RCC 7860 (cell line): ENCODE measurements at places on chromosomes 5 and 9.

- DNase-seq: peak; percentile 10
These were observed 22.8 kb upstream of the FOXB2 start for GRCh38 chr9:76996700-76997099.

DNA sequence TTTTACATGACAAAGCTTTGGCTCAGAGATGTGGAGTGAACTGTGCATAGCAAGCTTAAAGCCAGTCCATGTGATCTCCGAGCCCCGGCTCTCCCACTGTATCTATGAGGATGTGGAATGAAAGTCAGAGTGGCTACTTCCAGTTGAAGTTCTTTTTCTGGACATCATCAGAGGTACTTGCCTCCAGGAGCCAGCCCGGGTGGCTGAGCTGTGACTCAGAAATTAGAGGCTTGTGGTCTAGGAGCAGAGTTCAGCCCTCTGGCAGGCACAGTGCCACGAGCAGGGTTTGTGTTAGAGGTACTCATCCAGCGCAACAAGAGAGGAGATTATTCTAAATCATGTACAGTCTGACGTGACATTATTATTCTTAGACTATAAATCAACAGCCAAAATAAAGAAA is 322.5 kb downstream of the CDK5RAP2 start:
- DNase-seq: peak; percentile 12

- DNase-seq: no peak
These were observed 45.7 kb upstream of the HAND1 start for GRCh38 chr5:154523709-154524108.

- DNase-seq: no peak
These were observed 50.8 kb upstream of the GLRX start for GRCh38 chr5:95873351-95873750.

DNA sequence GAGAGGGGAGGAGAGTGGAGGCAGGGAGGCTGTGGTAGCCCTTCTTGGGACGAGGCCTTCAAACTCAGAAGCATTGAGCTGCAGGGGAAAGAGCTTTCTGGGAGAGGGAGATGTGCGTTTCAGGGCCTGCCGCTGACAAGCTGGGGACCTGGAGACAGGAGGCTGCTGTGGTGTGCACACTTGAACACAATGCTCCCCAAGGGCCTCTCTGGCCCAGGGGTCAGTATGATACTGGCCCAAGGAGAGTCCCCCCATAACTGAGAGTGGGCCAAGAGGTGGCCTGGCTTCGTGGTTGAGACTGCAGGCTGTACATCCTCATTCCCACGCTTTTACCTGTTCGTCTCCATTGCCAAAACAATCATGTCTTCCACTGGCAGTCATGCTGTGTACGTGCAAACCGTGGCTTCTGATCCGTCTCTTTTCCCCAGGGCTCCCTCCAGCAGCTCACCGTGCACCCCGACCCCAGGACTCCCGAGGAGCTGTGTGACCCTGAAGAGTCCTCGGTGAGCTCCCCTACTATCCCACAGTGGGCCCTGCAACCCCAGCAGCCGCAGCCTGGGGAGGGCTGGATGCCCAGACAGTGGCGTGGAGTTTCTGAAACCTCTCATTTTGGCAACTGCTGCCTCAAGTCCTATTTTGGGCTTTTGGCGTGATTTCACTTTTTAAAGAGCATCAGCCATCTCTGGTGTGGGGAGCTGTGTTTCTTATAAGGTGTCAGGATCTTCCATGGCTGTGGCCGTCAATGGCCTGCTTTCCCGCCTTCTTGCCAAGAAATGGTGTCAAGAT is 43.4 kb downstream of the COL15A1 start:
- no peak for DNase-seq

- DNase-seq: no peak
These were observed 40.3 kb upstream of the CLK4 start for GRCh38 chr5:178667101-178667500.

DNA sequence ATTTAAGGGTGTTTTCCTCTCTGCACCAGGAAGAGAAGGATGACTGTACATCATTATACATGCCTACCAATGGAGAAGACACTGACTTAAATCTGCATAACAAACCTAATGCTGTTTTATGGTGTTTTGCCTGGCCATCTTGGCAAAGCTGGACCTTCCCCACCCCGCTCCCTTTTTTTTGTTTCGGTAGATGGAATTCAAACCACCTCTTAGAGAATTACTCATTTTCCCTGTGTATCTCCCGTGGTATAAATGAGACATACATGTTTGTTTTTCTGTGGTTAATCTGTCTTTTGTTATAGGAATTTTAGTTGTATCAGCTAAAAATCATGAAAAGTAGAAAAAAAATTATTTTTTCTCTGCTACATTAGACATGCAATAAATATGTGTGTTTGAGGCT is 28.8 kb downstream of the IL12B start:
- DNase-seq: no peak

GRCh38 chr9:132199056-132199455 is 37.2 kb downstream of the NTNG2 start:
- DNase-seq: no peak

GRCh38 chr5:36168737-36169136 is 16.8 kb downstream of the SKP2 start:
- DNase-seq: no peak

DNA sequence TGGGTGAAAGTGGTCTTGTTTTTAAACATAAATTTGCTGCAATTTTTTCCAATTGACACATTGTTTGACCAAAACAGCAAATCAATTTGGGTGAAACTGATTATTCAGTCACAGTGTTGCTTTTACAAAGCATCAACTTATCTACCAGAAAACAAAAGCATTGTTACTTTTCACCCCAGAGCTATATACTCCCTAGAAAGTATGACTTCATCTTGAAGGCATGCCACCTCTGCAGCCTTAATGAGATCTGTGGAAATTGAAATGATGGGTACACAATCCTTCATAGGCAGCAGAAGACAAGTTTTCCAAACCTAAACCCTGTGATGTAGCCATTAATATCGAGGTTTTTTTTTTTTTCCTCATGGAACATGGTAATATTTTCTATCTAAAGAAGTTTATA is 615.9 kb downstream of the CHSY3 start:
- peak; percentile 32 for DNase-seq

DNA sequence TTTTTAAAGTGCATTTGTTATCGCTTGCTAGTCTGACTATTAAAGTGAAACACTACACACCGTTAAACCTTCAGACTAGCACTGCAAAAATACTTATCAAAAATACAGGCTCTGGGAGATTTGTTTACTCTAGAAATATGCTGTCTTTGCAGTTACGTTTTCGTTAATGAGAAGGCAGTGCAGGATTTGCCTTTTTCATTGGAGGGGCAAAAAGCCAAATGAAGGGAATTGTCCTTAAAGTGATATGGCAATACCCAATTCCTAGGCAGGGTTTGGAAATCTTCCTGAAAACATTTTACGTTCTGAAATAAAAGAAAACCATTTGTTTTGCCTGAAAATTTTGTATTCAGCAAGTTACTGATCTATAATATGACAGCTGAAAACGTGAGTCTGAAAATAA is 1800.2 kb downstream of the MAT2B start:
- DNase-seq: no peak

DNA sequence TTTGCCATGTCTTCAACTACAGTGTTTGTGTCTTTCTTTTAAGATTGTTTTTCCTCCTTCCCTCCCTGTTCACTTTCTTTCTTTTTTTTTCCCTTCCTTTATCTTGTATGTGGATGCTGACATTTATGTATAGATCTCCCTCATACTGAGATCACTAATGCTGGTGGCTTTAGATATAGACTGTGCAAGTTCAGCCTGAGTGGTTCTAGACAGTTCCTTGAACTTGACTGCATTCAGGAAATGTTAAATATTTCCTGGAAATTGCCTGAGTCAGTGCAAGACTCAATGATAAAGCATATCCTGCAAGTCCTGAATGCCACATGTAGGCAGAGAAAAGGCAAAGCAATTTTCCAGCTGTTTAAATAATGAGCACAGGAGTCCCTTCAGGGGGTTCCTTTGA is 182.5 kb upstream of the NR3C1 start:
- DNase-seq: peak; percentile 32

DNA sequence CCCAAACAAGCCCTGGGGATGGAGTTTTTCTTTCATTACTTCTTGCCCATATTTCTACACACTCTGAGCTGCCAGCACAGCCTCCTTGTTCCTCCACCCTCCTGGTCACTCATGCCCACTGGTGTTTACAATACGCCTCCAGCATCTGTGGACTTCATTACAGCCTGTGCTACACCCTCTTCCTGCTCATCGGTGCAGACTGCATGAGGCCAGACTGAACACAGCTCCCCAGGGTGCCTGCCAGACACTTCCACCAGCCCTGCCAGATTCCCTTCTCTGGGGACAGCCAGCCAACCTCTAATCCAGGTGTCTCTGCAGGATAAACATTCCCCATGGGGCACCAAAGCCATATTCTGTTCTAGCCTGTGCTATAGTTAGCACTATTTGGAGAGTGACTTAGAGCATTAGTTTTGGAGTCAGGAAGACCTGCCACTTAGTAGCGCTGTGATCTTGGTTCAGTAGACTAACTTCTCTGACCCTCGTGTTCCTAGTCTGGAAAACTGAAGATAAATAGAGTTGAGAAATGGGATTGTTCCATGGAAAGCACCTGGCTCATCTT is 163.8 kb upstream of the KLF4 start:
- no peak for DNase-seq

GRCh38 chr5:13780081-13780480 is 164.4 kb downstream of the DNAH5 start:
- DNase-seq: no peak

- DNase-seq: no peak
These were observed 13.4 kb downstream of the RGS7BP start for GRCh38 chr5:64519263-64519662.

DNA sequence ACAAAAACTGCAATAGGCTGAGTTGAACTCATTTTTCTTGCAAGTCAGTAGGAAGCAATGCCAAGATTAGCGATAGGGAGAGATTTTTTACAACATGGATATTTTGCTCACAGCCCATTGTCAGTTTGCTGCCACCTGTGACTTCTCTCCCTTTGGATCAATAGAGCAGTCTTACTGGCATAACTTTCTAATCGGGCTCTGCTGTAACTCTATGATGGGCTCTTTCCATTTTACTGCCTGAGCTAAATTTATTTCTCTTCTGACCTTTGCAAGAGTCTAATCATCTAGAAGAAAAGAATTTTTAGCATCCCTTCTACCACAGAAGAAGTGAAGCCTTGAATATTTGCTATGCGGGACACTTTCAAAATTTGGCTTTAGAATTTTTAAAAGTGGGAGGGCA is 53.6 kb upstream of the SGCD start:
- no peak for DNase-seq

DNA sequence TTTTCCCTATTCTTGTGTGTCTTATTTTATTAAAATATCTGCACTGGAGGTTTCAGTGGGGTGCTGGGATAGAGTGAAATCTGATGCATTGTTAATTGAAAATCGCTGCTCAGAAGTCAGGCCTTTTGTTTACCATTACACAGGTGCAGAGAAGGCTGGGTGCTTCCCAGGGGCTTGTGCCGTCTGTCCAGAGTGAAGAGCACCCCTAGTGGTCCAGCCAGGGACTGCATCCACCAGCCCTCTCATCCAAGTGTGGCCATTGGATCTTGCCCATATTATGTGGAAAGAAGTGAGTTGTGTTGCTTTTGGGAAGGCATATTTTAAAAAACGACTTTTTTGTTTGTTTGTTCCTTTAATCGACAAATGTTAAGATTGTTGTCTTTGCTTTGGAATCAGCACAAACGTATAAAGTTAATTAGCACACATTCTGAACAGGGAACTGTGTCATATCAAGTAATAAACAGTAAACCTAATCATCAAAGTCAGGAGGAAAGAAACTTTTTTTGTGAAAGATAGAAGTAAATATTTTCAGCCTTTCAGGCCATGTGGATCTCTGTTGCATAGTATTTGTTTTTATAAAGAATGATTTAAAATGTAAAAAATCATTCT is 315.6 kb downstream of the MTRR start:
- DNase-seq: no peak

GRCh38 chr9:22206833-22207232 is 197.7 kb upstream of the CDKN2B start:
- DNase-seq: no peak

GRCh38 chr5:43421450-43422133 is 9.4 kb upstream of the CCL28 start:
- DNase-seq: peak; percentile 52

DNA sequence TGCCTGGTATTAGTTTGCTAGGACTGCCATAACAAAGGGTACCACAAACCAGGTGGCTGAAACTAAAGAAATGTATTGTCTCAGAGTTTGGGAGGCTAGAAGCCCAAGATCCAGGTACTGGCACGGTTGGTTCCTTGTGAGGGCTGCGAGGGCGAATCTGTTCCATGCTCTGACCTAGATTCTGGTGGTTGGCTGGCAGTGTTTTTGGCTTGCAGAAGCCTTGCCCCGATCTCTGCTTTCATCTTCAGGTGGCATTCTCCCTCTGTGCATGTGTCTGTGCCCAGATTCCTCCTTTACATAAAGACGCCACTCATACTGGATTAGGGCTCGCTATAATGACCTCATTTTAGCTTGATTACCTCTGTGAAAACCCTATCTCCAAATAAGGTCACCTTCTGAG is 36.7 kb downstream of the RAI14 start:
- no peak for DNase-seq

GRCh38 chr5:171450423-171451331 is 31.2 kb downstream of the FGF18 start:
- DNase-seq: peak; percentile 21

DNA sequence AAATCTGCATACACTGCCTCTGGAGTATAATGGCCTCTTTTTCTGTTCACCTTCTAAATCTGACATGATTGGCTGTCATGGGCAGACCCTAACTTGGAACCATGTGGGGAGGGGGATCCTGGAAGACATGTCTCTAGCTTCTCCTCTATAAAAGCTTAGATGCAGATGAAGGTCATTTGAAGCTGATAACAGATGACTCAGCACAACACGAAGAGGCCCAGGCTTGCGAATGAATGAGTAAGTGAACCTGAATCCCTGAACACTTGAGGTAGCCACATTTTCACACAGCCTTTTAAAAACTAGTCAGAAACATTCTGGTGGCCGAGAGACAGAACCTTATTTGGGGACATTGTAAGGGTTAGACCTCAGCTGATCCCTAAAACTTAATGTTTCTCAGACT is 282.6 kb downstream of the ELAVL2 start:
- DNase-seq: peak; percentile 11

DNA sequence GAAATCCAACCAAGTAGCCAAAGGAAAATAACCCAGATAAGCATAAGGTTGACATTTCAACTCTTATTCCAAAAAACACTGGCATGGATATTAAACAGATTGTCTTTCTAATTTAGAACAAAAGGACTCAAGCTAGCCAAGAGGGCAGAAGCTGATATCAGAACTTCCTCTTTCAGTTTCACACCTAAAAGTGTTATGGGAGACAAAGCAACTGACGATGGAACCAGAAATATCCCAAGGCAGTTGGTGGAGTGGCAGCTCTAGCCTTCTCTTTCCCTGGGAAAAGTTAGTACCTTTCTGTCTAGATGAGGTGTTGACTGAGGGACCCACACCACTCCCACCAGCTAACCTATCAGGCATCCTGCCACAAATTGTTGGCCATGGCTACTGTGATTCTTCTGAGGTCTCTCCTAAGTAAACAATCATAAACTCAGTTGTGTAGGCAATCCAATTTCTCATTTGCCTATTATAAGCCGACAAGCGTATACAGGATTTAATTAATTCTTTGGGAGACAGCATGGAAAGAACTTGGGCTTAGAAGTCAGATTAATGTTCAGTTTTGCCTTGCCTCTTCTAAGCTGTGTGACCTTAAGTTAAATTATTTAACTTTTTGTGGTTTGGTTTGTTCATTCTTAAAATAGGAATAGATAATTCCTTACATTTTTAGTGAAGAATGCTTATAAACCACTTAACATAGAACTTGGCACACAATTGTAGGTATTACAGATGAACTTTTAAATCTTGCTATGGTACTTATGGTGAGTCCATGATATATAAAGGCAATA is 110.9 kb upstream of the ADAMTSL1 start:
- DNase-seq: no peak

- DNase-seq: no peak
These were observed 200.6 kb upstream of the IRX1 start for GRCh38 chr5:3394891-3395599.

- DNase-seq: no peak
These were observed 650.3 kb upstream of the CDH10 start for GRCh38 chr5:25295067-25295466.
